Epithelial cell of proximal tubule (primary cell): ENCODE measurements at places on chromosomes 2 and 18.

DNA sequence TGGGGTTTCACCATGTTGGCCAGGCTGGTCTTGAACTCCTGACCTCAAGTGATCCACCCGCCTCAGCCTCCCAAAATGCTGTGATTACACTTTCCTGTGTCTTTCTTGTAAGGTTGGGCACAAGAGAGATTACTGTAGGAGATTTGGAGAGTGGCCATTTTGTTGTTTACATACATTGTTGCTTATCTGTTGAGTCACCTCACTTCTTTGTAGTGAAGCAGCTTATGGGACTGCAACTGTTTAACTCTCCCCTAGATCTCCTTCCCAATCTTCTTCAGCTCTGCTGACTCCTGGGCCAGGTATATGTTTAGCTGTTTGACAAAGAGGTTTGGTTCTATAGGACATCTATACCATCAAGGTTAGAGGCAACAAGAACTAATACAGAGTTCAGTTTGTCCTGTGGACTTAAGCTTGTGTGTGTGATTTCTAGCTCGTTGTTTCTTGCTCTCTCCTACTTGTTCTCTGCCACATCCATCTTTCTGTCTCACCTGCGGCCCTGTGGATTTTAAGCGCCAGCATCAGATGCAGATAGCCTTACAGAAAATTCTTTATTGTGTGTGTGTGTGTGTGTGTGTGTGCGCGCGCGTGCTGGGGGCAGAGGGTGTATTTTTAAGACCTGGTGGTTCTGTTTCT lies 95.4 kb downstream of the HAUS1 start:
- DNase-seq = no peak

GRCh38 chr2:23420840-23421476 lies 36.0 kb downstream of the KLHL29 start:
- no peak for DNase-seq

- no peak for DNase-seq
These were observed 1.0 kb upstream of the AAK1 start for GRCh38 chr2:69644506-69644979.

GRCh38 chr2:70871398-70872211 lies 36.0 kb upstream of the CD207 start:
- no peak for DNase-seq

DNA sequence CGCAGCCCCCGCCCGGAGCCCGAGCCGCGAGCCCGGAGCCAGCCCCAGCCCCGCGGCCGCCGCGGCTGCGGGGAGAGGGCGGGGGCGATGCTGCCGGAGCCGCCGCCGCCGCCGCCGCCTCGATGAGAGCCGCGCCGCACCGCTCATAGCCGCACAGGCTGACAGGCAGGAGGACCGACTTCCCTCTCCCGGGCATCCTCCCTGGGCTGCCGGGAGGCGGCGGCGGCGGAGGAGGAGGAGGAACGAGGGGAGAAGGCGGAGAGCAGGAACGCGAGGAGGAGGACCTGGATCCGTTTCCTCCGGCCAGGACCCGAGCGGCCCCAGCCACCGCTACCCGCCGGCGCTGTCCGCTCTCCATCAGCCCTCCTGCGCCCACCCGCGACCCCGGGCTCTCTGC lies 370 bp downstream of the KLHL29 start:
- DNase-seq = no peak

DNA sequence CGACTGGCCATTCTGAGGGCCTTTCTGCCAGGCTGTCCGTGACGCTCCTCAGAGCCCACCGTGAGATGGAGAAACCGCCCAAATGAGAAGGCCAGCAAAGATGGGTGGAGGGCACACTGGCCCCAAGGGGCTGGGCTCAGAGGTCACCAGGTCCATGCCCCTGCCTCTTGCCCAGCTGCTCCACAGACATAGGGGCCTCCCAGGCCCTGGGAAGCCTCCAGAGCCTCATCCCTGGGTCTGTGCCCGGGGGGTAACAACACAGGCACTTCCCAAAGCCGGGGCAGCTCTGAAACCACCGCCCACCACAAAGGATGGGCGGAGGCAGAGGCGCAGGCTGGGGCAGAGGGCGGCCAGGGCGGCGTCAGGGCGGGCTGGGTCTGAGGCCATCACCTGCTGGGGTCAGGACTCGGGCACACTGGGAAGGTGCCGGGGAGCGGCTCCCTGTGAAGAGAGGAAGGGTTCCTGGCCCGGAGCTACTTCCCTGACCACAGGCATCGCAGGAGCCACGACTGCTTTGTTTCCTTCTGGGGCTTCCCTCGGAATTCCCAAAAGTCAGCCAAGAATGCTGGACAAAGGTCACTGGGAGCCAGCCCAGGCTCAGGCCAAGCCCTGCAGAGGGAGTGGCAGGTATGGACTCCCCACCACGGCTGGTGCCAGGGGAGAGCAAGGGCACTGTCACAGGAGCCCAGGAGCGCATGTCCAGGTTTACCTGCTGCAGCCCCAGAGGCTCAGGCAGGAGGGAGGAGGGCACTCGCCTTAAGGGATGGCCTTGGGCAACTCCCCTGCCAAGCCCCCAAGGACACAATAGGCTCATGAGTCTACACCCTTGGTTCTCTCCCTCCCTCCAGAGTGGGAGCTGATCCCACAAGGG lies 9.4 kb downstream of the CYP26B1 start:
- DNase-seq = no peak

GRCh38 chr2:230434677-230435324 lies 18.8 kb downstream of the SP100 start:
- no peak for DNase-seq

DNA sequence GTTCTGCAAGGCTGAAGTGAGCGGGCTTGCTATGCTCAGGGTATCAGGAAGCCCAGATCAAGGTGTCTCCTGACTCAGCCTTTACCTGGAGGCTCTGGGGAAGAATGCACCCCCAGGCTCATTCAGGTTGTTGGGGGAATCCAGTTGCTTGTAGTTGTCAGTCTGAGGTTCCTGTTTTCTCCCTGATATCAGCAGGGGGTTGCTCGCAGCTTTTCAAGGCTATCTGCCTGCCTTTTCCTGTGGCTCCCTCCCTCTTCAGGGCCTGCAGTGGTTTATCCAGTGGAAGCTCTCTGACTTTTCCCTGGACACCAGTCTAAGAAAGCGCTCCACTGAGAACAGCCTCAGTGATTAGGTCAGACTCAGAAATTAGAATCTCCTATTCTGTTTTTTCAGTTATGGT lies 116.6 kb downstream of the PTPRM start:
- no peak for DNase-seq

DNA sequence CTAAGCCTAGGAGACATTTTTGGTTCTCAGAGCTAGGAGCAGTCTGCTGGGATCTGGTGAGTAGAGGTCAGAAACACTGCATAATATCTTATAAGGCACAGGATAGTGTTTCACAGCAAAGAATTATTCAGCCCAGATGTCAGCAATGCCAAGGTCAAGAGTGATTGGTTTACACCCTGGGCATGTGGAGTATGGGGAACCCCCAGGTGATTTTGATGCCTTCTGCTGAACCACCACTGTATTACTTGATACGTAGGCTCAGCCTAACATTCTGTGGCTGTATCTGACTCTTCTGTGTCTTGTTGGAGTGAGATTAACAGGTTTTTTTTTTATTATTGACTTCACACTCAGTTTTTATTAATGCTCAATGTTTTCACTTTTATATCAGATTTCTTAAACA lies 6.0 kb downstream of the DDX18 start:
- no peak for DNase-seq
